Renal cortical epithelial cell (primary cell): ENCODE measurements at places on chromosomes 6 and 20. TPM values are rescaled to one million over a fixed set of nuclear protein-coding genes. Genes with fewer than 3 reads are reported as not detected.

Gene GLP1R
- total RNA-seq: not detected in 2 replicates

Gene PRICKLE4
- 0.52 and 1.7 TPM in 2 replicates for total RNA-seq

Gene LTB
- total RNA-seq: 7.0 and 35.1 TPM in 2 replicates

Gene AKAP12
- 54.4 and 218 TPM in 2 replicates for total RNA-seq

Gene NRSN1
- total RNA-seq: 0.15 TPM in 1 of 2 replicates, not detected in the other

Gene SLCO4A1
- total RNA-seq: 6.1 and 30.7 TPM in 2 replicates

GRCh38 chr20:5848711-5849505, 98.7 kb downstream of the SHLD1 start:
- peak; percentile 70 for DNase-seq

DNA sequence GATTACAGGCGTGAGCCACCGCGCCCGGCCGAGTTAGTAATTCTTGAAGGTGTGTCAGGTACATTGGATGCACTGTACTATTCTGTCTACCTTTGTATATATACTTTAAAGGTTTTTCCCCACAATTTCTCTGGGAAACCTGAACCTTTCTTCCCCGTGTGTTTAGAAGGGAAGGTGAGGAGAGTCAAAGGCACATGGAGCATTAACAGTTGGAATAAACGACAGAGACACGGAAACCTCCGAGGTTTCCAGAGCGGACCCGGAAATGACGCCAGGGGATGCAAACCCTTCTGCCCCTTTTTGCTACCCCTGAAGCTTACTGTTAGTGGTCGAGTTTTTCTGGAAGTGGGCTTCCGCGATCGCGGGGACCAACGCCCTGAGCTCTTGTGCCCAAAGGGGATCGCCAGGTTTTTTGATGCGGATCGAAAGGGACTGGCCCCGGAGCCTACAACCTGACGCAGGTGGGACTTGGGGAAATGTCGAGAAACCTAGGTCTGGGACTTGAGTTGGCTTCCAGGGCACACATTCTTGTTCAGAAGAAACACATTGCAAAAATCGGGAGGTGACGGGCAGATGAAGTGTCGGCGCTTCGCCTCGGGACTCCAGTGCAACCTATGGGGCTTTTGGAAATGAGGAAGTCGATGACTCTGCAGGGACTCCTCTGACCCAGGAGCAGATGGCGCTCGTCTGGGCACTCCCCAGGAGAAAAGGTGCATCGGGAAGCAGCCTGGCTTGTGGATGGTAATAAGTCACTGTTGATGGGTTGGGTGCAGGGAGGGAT, 218.2 kb downstream of the OR2B2 start:
- DNase-seq: peak; percentile 26

DNA sequence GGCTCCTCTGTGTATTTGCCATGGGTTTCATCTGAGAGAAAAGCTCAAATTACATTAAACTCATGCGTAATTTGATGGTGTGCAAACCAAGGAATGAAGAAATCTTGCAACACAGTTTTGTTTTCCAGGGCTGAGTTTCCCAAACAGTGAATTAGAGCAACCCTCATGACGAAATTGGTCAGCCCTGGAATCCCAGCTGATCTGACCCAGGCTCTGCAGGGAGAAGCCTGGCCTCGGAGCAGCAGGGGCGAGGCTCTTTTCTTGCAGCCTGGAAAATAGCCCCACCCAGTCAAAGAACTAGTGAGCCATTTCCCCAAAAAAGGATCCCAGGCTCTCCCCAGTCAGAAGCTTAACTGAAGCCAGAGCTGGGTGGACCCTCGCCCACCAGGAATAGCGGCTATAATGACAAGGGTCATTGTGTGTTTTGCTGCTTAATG, 107.3 kb upstream of the SNX9 start:
- peak; percentile 85 for DNase-seq

- no peak for DNase-seq
Observed at GRCh38 chr6:1170794-1171193, 141.1 kb upstream of the FOXQ1 start.

- DNase-seq: peak; percentile 89
Observed at GRCh38 chr6:136466777-136467176, 83.4 kb downstream of the MAP7 start.

DNA sequence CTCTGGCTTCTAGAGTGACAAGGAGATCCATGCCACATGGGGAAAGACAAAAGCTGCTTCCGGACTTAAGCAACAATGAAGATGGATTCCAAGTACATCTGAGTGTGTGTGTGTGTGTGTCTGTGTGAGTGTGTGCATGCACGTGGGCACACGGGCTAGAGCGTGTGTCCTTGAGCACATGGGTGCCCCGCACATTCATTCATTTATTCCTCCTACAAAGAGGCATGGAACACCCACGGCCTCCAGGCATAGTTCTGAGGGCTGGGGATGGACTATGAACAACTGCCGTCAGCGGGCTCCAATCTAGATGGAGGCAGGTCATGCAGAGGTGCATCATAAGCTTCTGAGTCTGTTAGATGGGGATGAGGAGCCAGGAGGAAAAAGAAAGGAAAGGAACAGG, 49.1 kb downstream of the GRM4 start:
- DNase-seq: no peak

DNA sequence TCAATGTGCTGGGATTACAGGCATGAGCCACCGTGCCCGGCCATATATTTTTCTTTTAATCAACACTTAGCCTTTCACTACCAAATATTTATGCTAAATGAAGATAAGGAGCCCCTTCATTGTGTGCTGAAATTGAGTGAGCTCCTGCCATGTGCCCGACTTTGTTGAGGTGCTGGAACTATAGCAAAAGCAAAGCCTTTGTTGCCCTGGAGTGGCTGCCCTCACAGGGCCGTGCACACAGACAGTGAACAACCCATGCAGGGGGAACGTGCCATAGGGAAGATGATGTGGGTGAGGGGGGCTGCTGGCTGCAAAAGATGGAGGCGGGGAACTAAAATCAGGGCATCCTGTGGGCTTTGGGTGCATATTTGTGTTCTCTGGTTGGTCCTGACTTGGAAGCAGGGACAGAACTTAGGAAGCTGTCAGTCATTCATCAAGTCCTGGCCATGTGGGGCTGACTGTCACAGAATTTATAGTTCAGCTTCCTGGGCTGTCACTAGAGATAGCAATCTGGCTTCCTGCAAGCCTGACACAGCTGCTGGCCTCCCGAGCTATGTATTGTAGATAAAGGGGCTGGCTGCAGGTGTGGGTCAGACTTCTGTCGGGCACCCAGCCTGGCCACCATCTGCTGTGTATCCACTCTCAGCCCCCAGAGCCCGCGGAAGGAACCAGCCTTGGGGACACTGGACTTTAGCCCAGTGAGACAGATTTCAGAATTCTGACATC, 56.8 kb upstream of the MPC1 start:
- DNase-seq: no peak

DNA sequence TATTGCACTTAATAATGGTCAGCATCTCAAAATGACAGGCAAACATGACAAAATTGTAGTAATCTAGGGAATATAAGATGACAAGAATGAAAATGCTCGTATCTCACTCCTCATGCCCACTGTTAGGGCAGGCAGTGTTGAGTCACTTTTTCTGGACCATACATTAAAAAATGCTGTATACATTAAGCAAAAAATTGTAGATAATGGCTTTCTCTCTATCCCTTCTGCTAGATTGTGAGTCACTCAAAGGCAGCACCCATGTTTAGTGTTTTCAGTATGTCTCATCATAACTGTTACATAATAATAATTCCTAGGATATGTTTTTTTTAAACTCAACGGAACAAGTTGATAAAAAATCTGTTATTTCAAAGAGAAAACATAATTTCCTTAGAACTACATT, 199.3 kb downstream of the TENT5A start:
- no peak for DNase-seq

DNA sequence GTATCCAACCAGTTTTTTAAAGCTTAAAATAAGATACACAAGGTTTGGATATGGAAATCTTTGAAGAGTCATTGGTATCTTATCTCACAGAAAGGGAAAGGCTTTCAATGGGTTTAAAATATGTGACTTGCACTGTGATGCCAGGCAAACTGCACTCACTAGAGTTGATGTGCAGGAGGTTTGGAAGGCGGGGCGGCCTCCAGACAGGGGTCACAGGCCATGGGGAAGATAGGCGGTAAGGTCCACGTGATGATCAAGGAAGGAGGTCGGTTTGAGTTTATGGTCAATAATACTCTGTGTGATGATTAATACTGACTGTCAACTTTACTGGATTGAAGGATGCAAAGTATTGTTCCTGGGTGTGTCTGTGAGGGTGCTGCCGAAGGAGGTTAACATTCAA, 9.5 kb upstream of the RAMACL start:
- no peak for DNase-seq

GRCh38 chr20:53872081-53872541, 198.3 kb downstream of the BCAS1 start:
- peak; percentile 52 for DNase-seq

DNA sequence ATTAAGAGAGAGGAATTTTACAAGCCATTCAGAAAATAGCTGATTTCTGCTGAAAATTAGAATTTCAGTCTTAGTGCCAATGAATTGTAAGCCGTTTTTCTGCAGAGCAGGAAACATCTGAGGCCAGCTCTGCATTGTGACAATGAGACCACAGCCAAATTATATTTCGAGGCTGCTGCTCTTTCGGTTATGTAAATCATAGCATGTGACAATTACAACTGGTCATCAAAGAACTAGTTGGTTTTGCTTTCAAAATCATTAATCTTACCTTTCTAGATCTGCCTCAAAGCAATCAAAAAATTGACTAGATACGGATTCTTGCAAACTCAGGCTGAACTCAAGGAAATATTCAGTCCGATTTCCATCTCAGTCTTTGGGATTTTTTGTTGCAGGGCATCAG, 33.4 kb upstream of the INSM1 start:
- no peak for DNase-seq

DNA sequence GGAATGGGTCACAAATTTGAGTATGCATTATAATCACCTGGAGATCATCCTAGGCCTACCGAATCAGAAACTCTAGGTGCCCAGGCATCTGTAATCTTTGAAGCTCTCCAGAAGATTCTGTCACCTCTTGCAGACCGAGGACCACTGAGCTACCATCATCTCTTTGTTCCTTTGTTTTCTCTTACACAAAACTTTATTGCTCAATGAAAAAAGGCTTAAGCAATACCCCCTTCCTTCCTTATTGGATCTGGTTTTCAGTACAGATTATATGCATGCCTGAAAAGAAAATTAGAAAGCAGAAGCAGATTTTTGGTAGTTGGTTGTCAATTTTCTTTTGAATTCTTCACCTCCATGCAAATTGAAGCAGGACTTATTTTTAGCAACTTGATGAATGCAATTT, 31.3 kb downstream of the STX11 start:
- no peak for DNase-seq

DNA sequence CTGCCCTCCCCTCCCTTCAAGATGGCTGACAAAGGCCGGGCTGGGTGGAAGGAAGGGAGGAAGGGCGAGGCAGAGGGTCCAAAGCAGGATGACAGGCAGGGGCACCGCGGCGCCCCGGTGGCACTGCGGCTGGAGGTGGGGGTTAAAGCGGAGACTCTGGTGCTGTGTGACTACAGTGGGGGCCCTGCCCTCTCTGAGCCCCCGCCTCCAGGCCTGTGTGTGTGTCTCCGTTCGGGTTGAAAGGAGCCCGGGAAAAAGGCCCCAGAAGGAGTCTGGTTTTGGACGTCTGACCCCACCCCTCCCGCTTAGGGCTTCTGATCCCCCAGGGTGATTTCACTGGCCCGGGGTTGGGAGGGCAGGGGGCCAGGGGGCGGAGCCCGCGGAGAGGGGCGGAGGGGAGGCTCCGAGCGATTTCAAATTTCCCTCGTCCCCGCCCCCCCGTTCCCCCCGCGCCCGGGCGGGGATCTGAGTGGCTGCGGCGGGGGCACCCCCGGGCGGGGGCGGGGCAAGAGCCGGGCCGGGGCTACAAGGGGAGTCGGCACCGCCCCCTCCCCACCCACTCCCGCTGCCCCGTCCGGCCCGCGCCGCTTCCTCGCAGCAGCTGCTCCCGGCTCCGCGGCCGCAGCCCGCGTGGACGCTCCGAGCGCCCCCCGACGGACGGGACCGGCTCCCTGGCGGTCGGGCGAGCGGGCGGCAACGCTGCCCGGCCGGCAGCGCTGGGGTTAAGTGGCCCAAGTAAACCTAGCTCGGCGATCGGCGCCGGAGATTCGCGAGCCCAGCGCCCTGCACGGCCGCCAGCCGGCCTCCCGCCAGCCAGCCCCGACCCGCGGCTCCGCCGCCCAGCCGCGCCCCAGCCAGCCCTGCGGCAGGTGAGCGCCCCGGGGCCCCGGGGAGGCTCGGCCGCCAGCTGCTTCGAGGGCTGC, at the start of gene DNMT3B:
TSS of gene DNMT3B (plus strand) at position 555 of the 923 bp plus-strand sequence. CDS start 17,939 bp downstream, outside the sequence.
- peak; percentile 35 for DNase-seq

- no peak for DNase-seq
Observed at GRCh38 chr6:114195027-114195365, 147.8 kb downstream of the HS3ST5 start.

DNA sequence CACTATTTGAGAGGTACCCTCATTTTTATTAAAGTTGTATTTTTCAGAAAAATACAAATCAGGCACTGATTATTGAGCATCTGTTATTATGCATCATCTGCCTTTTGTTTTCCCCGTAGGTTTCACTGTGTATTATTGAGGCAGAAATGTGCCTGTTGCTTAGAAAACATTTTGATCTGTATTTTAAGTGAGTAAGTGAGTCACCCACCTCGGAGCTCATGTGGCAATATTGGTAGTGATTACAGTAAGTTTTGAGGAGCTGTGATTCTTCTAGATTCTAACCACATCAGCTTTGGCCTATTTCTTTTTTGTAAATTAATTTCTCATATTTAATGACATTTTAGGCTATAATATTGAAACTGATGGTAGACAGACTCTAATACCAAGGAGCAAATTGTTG, 59.6 kb upstream of the LAMP5 start:
- DNase-seq: peak; percentile 17

- no peak for DNase-seq
Observed at GRCh38 chr6:32741031-32741960, at the start of gene HLA-DQA2. TSS of gene HLA-DQA2 (plus strand) at chr6:32741391. CDS start at chr6:32741444, 53 bp downstream.

DNA sequence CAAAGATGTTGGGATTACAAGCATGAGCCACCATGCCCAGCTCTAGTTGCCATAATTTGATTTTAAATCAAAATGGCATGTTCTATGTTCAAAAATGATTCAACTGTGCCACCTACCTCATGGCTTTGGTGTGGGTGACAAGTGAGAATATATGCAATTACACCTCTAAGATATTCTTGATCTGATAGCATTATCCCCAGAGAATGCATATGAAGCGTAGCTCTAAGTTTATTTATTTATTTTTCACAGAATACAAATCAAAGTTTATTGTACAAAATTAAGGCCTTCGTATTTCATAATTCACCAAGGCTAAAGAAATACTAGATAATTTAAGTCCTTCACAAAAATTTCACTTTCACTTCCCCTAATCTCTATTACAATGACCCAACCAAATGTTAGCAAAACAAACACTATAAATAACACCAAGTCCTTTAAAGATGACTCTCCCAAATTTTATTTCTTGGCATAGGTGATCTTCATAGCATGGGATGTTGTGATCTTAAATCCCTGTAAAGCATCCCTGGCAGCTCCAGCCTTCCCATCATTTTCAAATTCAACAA, 205.9 kb upstream of the TAB2 start:
- DNase-seq: no peak

DNA sequence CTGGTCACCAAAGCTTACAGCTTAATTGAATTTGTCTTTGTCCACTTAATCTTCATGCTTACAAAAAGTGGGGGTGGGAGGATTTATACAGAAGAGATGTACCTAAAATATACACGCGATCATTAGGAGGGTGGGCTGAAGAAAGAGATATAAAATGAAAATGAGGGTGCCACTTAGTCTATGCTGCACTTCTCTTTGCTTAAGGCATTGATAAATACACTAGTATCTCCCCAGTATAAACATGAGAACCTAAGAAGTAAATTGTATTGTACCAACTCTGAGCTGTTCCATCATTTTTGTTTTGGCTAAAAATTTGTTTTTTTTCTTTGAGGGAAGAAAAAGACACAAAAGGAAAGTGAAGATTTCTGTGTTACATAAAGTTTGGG, 170.8 kb upstream of the ZNF217 start:
- no peak for DNase-seq

- DNase-seq: no peak
Observed at GRCh38 chr6:88650979-88651378, 312.4 kb downstream of the RNGTT start.
